ENCODE measurements at places on chromosomes 3 and 15.
A peak's percentile ranks its signal among the peaks of the same experiment; 100 is the strongest.

- DNase-seq, result peak; percentile 73
These were observed 28.4 kb upstream of the SMAD6 start for GRCh38 chr15:66673410-66674322.

DNA sequence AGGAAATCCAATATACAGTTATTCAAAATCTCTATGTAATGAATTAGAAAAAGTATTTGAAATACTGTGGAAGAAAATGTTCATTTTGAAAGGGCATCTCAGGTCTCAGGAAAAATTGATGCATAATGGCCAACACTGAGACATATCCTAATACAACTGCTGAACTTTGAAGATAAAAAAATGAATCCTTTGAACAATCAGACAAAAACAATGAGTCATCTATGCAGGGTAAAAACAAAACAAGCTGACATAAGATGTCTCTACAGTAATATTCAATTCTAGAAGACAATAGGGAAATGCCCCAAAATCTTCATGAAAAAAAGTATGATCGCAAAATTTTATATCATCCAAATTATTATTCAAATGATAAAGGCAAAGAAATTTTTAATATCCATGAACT lies 34.0 kb upstream of the ZNF280D start:
- DNase-seq, result no peak

- DNase-seq, result no peak
These were observed 399.6 kb downstream of the LPP start for GRCh38 chr3:188553569-188553968.

- no peak for DNase-seq
These were observed 429.2 kb downstream of the OTOL1 start for GRCh38 chr3:161925749-161926360.

- no peak for DNase-seq
These were observed 134.5 kb upstream of the SGO1 start for GRCh38 chr3:20320489-20320888.

Measured in RWPE1 (cell line).